Progenitor cell of endocrine pancreas (in vitro differentiated cells): ENCODE measurements at places on chromosomes 13 and 19. TPM values are rescaled to one million over a fixed set of nuclear protein-coding genes. Genes with fewer than 3 reads are reported as not detected.

Gene LYPD3
- total RNA-seq = 0.47 and 0.60 TPM in 2 replicates

DNA sequence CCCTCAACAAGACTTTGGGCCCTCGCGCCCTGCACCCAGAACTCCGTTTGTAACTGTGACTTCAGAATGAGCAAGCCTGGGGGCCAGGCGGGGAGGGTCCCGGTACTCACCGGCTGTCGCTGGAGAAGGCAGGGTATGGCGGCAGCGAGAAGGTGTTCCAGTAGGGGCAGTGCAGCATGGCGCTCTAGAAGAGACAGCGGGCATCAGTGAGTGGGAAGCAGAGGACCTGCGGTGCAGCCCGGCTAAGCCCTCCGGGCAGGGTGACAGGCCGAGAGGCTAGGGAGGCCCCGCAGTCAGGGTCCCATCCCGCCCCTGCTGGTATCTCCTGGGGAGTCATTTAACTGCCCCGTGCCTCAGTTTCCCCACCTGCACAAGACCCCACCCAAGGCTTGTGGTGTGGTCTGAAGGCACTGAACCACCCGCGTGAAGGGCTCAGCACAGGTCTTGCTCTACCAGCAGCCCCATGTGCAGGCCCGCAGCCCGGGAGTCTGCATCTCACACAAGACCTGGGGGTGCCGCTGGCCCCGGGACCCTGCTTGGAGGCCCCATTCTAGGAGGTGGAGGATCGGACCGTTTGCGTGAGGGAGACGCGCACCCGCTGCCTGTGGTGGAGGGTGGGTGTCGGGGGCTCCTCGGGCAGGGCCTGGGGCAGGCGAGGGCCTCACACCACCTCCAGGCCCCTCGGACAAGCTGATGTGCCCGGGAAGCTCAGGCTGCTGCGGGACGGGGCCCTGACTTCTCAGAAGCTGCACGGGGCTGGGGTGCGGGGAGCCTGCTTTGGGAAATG is 24.6 kb downstream of the SBNO2 start:
- H3K36me3 ChIP-seq = peaks cover 5% of the 10 kb centered on the region
- no peak for DNase-seq
- H3K4me1 ChIP-seq = no peaks in the 10 kb centered on the region
- peak overlapping the region; percentile 41 for H3K27ac ChIP-seq

DNA sequence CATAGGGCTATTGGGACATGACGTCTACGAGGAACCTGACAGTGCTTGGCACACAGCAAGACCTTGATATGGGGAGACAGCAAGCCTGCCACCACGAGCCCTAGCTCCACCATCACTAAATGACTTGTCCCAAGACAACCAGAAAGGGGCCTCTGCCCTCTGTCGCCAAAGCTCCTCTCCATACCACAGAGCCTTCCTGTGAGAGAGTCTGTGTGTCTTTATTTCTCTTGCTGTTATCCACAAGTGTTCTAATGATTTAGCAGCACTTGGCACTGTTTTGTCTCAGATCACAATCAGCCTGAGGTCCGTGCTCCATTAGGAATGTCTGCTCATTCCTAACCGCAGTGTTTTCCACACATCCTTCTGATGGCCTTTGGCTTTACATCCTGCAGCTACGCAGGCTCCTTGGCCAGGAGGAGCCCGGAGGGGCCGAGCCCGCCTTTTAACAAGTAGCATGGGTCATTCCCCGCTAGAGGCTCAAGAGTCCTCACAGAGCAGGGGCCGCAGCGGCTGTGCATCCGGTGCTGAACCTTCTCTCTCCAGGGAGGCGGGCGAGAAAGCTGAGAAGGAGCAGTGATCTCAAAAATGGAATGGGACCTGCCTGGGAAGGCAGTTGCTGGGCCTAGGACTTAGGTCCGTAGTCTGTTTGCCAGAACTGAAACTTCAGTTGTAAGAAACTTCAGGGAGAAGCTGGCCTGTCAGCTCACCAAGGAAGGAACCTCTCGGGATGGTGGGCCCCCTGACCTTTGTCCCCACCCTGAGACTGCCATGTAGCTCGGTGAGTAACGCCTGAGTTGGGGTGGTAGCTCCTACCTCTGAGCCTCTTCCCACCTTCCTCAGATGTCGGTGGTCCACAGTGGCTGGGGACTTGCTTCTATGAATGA is 61.1 kb upstream of the HMGB1 start:
- H3K4me3 ChIP-seq = no peak overlapping the region
- H3K36me3 ChIP-seq = no peaks in the 10 kb centered on the region
- no peak overlapping the region for H3K27ac ChIP-seq
- peaks cover 5% of the 10 kb centered on the region for H3K4me1 ChIP-seq
- no peak for DNase-seq

DNA sequence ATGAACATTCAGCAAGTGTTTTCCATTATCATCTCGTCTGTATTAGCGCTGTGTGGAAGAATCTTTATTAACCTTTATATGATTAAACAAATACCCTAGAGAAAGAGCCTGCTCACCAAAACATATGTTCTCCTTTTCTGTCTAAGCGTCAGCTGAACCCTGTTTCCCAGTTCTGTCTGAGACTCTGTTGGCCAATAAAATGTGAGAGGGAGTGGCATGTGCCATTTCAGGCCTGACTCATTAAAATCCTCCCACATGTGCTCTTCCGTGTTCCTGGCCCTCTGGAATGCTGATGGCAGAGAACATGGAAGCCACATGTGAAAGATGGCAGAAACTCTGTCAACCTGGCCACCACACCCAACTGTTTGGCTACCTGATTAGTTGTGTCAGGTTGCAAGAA is 181.9 kb upstream of the EDNRB start:
- H3K4me3 ChIP-seq = no peak overlapping the region
- H3K27ac ChIP-seq = no peak overlapping the region
- H3K27me3 ChIP-seq = no peaks in the 10 kb centered on the region
- no peak for DNase-seq
- no peaks in the 10 kb centered on the region for H3K36me3 ChIP-seq

DNA sequence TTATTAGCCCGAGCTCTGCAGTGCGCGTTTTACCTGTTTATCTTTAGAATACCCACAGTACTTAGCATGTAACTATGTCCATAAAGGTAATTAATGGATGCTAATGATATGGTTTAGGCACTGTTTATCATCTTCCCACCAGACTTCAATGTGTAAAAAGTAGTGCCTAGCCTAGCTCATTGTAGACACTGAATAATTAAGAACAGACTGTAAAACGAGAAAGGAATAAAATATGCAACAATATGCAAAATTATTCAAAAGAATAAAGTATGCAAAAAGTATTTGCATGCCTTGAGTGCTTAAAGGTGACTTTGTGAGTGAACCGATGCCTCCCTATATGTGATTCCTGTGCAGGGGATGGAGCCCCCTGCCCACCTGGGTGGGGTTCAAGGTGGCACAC is 35.7 kb upstream of the RNF113B start:
- peaks cover 32% of the 10 kb centered on the region for H3K36me3 ChIP-seq
- H3K4me3 ChIP-seq = no peak overlapping the region
- DNase-seq = no peak
- peaks cover 30% of the 10 kb centered on the region for H3K4me1 ChIP-seq
- H3K27ac ChIP-seq = peak overlapping the region; percentile 54

- no peak overlapping the region for H3K27ac ChIP-seq
- peaks cover 2% of the 10 kb centered on the region for H3K36me3 ChIP-seq
- H3K27me3 ChIP-seq = peaks cover 43% of the 10 kb centered on the region
- H3K4me3 ChIP-seq = no peak overlapping the region
Observed at GRCh38 chr19:35033067-35034004, 3.1 kb downstream of the SCN1B start.

DNA sequence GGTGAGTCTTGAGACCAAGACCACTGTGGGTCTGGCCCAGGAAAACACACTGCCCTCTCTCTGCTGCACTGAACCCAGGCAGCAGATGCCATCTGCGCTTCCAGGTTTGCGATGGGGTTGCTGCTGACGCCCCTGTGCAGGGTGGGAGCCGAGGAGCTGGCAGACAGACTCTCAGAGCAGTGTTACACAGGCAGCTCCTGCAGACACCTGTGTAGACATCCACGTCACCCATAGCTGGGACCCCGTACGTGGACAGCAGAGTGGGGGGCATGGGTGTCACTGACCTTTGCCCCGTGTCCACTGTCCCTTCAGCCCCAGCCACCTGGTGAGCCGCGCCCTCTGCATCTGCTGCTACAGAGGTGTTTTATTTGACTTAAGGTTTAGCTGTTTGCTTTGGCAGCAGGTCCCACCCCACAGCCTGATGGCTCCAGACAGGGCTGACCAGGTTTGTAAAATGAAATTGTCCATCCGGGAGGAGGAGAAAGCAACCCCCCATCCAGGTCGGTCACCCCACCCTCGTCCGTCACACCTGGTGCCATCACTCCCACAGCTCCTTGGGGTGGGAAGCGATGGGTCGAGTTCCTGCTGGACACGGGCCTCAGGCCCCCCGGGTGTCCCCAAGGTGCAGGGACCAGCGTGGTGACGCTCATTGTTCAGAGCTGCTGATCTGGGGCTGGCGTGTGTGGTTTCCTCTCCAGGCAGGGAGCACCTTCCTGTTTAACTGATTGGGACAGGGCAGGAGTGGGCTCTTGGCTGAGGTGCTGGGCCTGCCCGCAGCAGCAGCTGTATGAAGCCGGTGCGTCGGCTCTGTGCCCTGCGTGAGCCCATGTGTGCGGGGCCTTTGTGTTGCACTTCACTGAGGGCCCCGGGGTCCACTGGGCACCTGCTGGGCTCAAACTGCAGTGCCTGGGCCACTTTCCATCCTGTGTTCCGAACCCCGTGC is 28.4 kb downstream of the MCF2L start:
- DNase-seq = no peak
- H3K4me3 ChIP-seq = no peak overlapping the region
- peak overlapping the region; percentile 31 for H3K27ac ChIP-seq

GRCh38 chr19:5112681-5113575 is 144.0 kb downstream of the KDM4B start:
- no peak for DNase-seq
- H3K36me3 ChIP-seq = peaks cover 20% of the 10 kb centered on the region
- H3K27me3 ChIP-seq = no peaks in the 10 kb centered on the region
- H3K27ac ChIP-seq = peak overlapping the region; percentile 7
- peaks cover 3% of the 10 kb centered on the region for H3K4me1 ChIP-seq
